ENCODE measurements at places on chromosomes 7 and 10.

GRCh38 chr10:132948351-132948750 is 6.0 kb upstream of the CFAP46 start:
- DNase-seq = no peak

GRCh38 chr7:128830231-128831177 is at the start of gene FLNC:
TSS of gene FLNC (plus strand) at chr7:128830406. CDS start at chr7:128830638, 232 bp downstream.
- DNase-seq = peak; percentile 5

GRCh38 chr10:70053841-70054288 is 1.2 kb downstream of the MACROH2A2 start:
- DNase-seq = no peak

- DNase-seq = no peak
Observed at GRCh38 chr7:98567991-98568390, 49.1 kb upstream of the NPTX2 start.

- no peak for DNase-seq
Observed at GRCh38 chr10:132787495-132788179, 1.7 kb upstream of the NKX6-2 start.

DNA sequence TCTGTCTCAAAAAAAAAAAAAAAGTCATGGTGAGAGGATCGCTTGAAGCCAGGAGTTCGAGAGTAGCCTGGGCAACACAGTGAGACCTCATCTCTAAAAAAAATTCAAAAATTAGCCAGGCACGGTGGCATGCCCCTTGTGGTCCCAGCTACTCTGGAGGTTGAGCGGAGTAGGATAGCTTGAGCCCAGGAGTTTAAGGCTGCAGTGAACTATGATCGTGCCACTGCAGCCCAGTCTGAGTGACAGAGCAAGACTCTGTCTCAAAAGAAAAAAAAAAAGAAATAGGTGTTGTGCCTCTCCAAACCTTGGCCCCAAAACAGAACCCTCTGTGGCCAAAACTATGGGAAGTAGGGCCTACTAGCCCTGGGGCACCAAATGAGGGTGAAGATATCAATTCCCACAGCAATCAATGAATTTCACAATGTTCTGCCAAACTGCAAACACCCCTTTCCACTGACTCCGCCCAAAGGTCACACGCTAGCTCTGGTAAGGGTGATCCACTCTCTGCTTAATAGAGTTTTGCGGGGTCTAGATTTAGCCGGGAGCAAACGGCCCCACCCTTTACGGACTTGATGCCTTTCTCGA is 16.9 kb downstream of the SSC4D start:
- no peak for DNase-seq

DNA sequence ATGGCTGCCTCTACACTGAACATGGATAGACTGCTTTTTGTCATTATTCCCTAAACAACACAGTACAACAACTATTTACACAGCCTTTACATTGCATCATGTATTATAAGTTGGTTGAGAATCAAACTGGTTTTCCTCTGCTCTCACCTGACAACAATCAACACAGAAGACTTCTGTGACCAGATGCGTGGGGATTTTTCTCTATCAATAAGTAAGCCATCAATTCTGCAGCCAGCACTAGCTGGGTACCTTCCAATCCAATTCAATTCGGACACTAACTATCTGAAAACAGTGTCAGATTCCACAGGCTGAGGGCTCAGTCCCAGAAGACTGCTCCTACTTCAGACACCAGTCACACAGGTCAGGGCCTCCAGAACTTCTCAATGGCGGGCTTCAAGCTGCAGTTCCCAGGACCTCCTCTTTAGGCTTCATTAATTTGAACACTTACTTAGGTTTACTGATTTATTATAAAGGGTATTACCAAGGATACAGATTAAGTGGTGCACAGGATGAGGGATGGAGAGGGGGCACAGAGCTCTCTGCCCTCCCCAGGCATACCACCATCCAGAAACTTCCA is 36.4 kb upstream of the ASL start:
- no peak for DNase-seq

Measured in CD4-positive, alpha-beta T cell treated with Interleukin-4 for 4 hours (primary cell).